Progenitor cell of endocrine pancreas (in vitro differentiated cells): ENCODE measurements at places on chromosomes 5 and 9. TPM values are rescaled to one million over a fixed set of nuclear protein-coding genes. Genes with fewer than 3 reads are reported as not detected.
A peak's percentile ranks its signal among the peaks of the same experiment; 100 is the strongest.

Gene TSSK1B
- 0.27 and 0.29 TPM in 2 replicates for total RNA-seq

Gene ATOSB
- total RNA-seq = 17.7 and 19.4 TPM in 2 replicates

DNA sequence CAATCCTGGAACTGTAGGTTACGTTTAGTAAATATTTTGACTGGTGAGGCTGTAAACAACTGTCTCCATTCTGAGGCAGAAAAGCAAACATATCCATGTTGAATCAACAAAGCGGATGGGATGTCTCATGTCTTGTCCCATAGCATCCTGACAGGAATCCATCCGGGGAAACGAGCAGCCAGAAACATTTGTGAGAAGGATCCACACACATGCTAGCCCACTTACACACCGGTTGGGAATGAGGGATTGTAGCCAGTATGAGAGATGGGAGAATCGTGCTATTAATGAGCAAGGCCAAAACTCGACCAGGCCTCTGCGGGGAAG lies 117.5 kb downstream of the FSTL4 start:
- DNase-seq = no peak

GRCh38 chr5:136279314-136279713 lies 86.0 kb downstream of the TRPC7 start:
- no peak for DNase-seq

GRCh38 chr5:135631391-135631790 lies 52.6 kb upstream of the CXCL14 start:
- no peak for DNase-seq

DNA sequence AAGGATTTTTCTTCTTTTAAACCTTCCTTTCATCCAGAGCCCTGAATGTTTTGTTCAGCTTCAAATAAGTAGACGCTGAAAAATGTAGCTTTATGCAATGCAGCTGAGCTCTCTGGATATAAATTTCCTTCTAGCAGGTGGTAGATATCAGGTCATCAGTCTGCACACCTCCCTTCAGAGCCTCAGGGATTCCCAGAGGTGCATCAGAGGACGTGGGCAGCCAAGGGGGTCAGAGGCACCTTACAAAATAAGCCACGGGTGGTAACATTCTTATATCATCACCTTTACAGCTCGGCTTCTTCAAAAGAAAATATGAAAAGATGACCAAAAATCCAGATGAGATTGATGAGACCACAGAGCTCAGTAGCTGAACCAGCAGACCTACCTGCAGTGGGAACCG lies 19.3 kb downstream of the MOCS2 start:
- DNase-seq = no peak

GRCh38 chr5:56356121-56356835 lies 123.1 kb upstream of the ANKRD55 start:
- no peak for DNase-seq

DNA sequence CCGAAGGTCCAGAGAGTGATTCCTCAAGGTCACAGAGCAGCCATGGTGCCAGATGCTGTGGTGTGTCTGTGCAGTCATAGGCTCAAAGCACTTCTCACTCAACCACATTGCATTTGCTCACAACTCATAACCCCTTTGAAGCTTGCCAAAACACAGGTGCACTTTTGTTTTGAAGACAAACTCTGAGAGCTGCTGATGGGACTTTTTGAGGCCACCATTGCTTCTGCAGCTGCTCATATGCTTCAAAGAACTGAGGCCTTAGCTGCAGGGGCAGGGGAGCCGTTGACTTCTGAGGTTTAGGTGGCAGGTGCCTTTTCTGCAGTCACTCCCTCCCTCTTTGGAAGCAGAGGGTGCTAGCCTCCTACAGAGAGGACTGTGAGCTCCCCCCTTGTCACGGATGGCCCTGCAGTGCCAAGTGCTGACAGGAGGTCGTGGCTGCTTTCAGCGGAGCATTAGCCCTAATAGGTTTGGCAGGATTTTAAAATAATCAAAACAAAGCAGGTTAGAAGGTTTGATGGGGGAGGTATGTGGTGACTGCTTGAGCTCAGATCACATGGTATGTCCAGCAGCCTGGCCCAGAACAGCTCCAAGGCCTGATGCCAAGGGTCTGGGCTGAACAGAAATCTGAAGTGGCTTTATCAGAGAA lies 232.1 kb downstream of the MAN2A1 start:
- DNase-seq = no peak

DNA sequence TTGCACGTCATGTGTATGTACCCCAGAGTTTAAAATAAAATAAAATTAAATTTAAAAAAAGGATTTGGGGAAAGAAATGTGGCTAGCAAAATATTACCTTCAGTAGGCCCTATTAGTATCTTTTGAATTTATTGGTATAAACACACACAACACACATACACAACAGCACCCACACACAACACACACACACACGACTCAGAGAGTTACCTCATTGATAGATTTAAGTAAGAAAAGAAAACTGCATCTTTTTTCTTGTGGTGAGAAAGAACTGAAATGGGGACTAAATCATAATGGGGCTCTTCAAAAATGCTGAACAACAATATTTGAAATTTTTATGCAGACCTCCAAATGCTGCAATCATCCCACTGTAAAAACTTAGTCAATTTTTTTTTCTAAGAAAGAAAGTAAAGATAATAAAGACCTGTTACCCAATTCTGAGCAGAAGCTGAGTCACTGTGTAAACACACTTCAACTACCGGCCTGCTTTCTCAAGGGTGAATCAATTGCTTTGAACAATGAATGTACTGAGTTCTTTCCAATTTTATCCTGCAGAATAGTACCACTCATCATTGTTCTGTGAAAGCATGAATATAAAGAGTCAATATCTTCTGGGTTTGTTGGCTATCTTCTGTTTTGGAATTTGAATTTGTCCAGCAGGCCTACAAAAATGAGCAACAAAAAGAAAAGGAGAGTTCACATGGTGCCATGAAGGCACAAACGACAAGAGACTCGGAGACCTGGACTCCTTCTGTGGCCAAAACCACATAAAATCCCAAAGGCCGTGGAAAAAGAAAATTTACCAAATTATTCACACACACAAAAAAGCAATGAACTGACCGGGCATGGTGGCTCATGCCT lies 57.9 kb upstream of the CCNG1 start:
- no peak for DNase-seq

GRCh38 chr5:133309984-133310621 lies 258.3 kb downstream of the HSPA4 start:
- no peak for DNase-seq

DNA sequence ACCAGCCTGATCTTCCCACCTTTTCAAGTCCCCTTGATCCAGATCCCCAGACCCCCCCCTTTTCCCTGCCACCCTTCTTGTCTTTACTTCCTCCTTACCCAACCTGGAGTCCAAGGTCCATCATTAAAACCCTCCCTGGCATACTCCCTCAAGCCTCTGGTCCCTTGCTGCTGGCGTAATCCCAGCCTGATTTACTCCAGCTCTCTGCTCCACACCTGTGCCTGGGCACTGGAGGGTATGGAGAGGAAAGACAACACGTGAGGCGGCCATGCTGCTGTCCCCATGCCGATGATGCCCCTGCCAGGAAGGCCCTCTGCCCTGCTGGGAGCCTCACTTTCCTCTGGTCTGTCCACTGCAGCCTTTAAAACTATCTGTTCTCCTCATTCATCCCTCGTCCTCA lies 5.1 kb downstream of the B4GALT7 start:
- DNase-seq = no peak

- no peak for DNase-seq
Measured at GRCh38 chr5:135821061-135821801, 13.2 kb upstream of the SLC25A48 start.

- no peak for DNase-seq
Measured at GRCh38 chr5:88119535-88120125, 149.0 kb downstream of the TMEM161B start.

- DNase-seq = peak; percentile 21
Measured at GRCh38 chr5:141811287-141812155, 66.7 kb downstream of the PCDH1 start.

DNA sequence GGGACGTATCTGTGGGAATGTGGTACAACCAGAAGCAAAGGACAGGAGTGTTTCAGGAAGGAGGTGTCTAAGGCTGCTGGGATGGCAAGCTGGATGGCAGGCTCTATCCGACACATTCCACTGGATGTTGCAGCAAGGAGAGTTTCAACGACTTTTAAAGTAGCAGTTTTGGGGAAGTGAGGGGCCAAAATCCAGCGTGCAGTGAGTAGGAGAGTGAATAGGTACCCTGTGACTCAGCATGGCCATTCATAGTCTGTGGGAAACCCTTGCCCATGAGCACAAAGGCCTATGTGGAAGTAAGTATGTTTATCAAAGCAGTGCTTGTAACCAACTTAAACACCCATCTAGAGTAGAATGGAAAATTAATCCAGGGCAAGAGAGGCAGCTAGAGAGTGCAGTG lies 664.7 kb downstream of the ACTL7B start:
- no peak for DNase-seq

DNA sequence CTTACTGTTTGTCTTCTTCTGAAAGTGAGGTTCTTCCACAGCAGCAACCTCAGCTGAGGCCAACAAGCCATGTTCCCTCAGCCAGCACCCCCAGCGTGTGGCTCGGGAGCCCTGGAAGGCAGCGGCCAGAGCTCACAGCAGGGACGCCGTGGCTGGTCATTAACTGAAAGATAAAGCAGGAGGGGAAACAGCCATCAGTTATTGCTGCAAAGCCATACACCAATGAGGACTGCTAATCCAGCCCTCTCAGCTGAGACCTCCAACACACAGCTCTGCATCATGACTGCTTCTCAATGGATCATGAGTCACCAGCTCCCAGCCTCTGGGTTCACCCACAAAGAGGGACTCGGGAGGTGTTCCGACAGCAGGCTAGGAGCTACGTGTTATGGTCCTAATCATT lies 24.3 kb downstream of the ABCA1 start:
- DNase-seq = no peak
